GM03348 (cell line): ENCODE measurements at places on chromosomes 3 and 15.

- no peak for DNase-seq
Measured at GRCh38 chr15:69659454-69660050, 206.9 kb downstream of the RPLP1 start.

DNA sequence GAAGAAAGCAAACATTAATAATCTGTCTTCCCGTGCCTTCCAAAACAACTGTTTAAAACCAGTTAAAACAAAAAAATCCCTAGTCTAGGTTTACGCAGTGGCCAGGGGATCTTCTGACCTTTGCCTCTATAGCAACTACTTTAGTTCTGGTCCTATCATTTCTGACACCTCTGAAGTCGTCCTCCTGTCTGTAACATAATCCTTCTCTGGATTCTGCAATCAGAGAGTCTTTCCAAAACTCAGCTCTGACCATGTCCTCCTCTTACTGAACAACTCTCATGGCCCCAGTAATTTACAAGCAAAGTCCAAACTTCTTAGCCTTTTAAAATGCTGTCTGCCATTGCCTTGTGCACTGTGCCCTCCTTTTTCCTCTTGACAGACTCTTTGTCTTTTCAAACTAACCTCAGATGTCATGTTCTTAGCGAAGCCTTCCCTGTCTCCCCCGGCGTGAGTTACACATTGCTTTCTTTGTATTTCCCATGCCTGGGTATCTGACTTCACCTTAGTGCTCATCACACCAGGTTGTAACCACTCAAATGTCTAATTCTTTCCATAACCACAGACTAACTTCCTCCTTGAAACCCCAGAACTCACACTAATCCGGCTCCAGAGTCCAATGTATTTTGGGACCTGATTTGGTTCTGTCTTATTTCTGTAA, 105.2 kb upstream of the BNIP2 start:
- no peak for DNase-seq

- no peak for DNase-seq
Measured at GRCh38 chr15:41445399-41445798, 28.5 kb downstream of the RTF1 start.

DNA sequence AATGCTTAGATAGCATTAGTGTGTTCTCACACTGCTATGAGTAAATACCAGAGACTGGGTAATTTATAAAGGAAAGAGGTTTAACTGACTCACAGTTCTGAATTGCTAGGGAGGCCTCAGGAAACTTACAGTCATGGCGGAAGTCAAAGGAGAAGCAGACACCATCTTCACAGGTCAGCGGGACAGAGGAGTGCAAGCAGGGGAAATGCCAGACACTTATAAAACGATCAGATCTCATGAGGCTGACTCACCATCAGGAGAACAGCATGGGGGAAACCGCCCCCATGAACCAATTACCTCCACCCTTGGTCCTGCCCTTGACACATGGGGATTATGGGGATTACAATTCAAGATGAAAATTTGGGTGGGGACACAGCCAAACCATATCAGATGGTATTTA, 381.5 kb upstream of the DPPA4 start:
- DNase-seq, result no peak

DNA sequence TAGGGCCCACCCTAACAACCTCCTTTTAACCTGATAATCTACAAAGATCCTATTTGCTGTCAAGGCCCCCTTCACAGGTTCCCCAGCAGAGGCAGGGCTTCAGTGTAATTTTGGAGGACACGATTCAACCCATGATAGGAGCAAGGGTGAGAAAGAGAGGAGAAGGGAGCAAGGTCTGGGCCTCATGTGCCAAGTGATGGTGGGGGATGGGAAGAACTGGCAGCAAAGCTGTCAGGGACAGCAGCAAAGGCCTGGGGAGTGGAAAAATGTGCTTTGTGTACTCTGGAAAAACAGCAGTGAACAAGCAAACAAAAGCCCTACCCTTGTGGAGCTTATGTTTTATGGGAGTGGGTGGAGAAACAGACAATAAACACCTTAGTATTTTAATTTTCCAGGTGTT, 2.7 kb upstream of the GALNT15 start:
- DNase-seq, result no peak

DNA sequence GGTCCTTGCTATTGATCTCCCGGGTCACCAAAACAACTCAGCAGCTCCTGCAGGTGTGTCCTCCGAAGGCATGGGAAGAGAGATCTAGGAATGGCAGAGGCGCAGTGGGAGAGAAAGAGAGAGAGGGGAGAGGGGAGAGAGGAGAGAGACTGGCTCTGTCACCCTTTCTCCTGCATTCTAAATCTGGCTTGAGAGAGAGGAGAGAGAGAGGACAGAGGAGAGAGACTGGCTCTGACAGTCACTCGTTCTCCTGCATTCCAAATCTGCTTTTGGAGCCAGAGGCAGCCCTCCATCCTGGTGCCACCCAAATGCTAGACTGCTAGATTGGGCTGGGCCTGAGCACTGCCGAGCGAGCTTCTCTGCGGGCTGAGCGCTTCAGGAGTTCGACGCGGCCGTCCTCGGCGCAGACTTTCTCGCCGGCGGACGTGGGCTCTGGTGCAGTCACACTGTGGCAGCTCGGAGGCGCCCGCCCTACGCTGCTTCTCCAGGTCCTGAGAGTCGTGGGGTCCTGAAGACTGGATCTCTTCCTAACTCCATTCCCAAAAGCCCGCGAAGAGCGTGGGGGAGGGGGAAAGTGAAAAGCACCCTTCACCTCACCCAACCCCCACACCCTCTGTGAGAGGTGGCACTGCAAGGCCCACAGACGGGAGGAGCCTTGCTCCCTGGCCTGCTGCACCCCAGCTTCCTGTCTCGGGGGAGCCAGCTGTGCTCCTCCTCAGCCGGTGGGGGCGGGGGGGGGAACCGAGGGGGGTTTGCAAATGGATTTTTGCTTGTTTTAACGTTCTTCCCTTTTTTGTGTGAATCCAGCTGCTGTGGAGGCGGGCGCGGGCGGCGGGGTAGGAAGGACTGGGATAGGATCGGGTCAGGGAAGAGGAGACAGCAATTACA, 222.3 kb downstream of the MEIS2 start:
- DNase-seq, result no peak

DNA sequence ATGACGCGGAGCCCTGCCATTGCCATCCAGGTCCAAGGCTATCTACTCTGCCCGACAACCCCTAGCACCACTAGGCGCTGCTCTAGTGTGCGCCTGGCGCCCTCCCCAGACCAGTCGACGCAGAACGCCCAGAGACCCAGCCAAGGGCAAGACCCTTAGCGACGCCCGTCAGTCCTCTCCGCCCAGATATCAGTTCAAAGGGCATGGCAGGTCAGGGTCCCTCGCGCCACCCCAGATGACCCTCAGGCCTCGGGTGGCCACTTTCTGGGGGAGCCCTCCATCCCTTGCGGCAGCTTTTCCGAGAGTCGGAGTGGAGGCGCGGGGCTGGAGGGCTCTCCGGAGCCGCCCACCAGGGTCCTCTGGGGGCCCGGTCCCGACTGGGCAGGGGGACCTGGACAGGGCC, 371 bp upstream of the CLSTN2 start:
- DNase-seq, result peak; percentile 13

GRCh38 chr3:3468596-3468995, 289.1 kb upstream of the CRBN start:
- no peak for DNase-seq

GRCh38 chr3:112593258-112593657, 31.4 kb downstream of the SLC35A5 start:
- DNase-seq, result no peak

DNA sequence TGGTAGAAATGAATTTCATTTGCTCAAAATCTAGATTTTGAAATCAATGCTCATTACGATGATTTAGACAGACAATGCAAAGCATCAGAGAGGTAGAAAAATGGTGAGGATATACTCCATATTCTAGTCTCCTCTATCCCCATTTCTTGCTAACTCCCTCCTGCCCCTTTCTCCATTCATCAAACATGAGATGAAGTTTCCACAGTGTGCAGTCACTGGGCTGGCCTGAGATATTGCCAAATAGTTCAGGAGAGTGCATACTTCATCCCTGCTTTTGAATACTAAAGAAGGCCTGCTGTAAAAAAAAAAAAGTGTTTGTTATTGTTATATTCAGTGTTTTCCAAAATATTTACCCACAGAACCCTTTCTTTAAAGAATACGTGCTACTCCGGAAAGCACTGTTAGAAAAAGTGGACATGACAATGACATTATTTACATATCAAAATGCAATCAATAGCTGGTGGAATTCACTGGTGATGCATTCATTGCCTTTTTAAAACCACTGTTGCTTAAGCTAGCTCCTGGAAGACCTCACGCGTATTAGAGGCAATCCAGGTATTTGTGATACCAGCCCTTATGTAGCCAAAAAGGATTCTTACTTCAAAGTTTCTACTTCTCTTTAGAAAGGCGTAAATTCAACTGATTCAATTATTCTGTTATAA, 247.6 kb upstream of the SOX2 start:
- no peak for DNase-seq

GRCh38 chr15:95016511-95017229, 785.3 kb downstream of the MCTP2 start:
- peak; percentile 41 for DNase-seq
